T-helper 17 cell (primary cell): ENCODE measurements at places on chromosomes 7 and 10.

DNA sequence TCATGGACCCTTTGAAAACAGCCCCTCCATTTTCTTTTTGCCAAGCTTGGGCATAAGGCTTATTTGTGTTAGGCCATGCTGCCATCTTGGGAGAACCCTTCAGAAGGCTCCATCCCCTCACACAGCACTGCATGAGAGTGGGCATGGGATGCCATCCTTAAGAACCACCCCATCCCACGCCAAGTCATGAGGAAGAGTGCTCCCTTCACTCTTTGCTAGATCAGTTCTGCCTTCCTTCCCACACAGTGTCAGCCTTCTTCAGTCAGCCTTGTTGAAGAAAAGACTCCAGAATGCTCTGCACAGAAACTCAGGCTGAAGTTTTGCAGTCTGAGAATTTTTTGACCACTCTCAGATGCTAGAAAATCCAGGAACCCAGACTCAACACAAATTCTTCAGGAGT lies 15.5 kb upstream of the CHN2 start:
- H3K36me3 ChIP-seq: no peaks in the 10 kb centered on the region
- H3K27me3 ChIP-seq: peaks cover 4% of the 10 kb centered on the region
- no peak overlapping the region for H3K27ac ChIP-seq
- DNase-seq: no peak
- H3K4me3 ChIP-seq: no peak overlapping the region

GRCh38 chr7:99235925-99236324 lies 28.0 kb upstream of the KPNA7 start:
- H3K4me1 ChIP-seq: peaks cover 2% of the 10 kb centered on the region
- H3K27me3 ChIP-seq: peaks cover 6% of the 10 kb centered on the region
- H3K4me3 ChIP-seq: no peak overlapping the region
- H3K36me3 ChIP-seq: no peaks in the 10 kb centered on the region

DNA sequence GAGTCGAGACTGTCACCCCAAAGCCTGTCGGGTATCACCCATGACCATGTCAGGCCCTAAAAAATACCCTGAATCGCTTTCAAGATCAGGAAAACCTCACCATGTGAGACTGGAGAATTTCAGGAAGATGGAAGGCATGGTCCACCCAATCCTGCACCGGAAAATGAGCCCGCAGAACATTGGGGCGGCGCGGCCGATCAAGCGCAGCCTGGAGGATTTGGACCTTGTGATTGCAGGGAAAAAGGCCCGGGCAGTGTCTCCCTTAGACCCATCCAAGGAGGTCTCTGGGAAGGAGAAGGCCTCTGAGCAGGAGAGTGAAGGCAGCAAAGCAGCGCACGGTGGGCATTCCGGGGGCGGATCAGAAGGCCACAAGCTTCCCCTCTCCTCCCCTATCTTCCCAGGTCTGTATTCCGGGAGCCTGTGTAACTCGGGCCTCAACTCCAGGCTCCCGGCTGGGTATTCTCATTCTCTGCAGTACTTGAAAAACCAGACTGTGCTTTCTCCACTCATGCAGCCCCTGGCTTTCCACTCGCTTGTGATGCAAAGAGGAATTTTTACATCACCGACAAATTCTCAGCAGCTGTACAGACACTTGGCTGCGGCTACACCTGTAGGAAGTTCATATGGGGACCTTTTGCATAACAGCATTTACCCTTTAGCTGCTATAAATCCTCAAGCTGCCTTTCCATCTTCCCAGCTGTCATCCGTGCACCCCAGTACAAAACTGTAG lies 176.2 kb downstream of the RTKN2 start:
- H3K27ac ChIP-seq: no peak overlapping the region
- no peaks in the 10 kb centered on the region for H3K27me3 ChIP-seq
- peaks cover 23% of the 10 kb centered on the region for H3K4me1 ChIP-seq
- no peak overlapping the region for H3K4me3 ChIP-seq
- peaks cover 17% of the 10 kb centered on the region for H3K36me3 ChIP-seq

DNA sequence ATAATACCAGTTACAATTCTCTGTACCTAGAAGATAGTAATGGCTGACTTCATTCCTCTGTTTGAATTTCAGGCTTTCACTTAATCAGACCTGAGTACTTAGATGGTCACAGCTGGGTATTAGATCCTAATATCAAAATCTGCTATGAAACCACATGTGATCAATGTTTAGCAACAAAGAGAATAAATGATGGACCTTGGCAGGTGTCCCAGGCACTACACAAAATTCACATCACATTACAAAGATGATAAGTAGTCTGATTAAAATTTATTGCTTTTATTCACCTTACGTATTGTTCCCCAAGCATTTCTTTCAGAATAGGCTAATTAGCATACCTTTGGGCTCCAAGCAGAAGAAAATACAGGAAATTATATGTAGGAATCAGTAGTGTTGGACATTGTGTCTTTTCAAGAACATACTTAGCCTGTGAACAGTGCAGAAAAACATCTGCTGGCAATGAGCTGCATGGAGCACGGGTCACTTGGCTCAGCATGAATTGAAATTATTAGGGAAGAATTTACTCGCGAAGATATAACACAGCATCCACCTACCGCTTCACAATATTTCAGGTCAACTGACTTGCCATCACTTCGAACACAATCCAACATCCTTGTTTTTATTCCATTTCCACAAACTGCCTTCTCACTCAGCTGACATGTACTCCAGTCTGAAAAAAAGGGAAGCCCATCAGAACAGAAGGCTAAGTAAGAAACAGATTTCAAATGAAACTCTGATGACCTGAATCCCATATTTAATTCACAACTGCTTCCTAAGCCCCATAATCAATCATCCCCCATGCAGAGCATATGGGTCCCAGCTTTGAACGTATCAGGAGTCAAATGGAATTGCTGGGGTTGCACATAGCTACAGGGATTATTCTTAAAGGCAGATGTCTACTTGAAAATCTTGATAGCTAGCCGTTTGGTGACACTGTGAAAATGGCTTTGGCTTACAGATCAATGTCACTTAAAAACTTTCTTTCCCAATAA lies 421.0 kb downstream of the THSD7A start:
- no peaks in the 10 kb centered on the region for H3K27me3 ChIP-seq
- no peak for DNase-seq
- no peaks in the 10 kb centered on the region for H3K36me3 ChIP-seq
- no peak overlapping the region for H3K4me3 ChIP-seq
- no peak overlapping the region for H3K27ac ChIP-seq

GRCh38 chr7:39501358-39501757 lies 64.8 kb upstream of the YAE1 start:
- no peak for DNase-seq
- H3K4me3 ChIP-seq: no peak overlapping the region
- H3K4me1 ChIP-seq: no peaks in the 10 kb centered on the region
- H3K27me3 ChIP-seq: peaks cover 40% of the 10 kb centered on the region

DNA sequence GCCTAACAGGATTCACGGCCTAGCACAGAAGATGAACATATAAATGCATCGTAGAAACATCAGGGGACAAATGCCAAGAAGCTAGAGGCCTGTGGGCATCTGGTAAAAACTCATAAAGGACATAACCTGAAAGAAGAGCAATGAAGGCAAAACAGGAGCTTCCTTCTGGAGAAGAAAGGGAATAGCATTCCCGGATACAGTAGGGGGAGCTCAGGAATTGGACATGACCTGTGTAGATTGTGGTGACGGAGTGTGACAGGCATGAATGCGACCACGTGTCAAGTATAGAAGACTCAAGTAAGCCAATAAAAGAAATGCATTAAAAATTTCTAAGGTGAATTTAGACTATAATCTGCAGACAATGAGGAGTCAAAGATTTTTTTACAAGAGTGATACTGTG lies 270.1 kb downstream of the AGMO start:
- no peak overlapping the region for H3K27ac ChIP-seq
- H3K36me3 ChIP-seq: no peaks in the 10 kb centered on the region
- no peaks in the 10 kb centered on the region for H3K27me3 ChIP-seq
- DNase-seq: no peak
- no peaks in the 10 kb centered on the region for H3K4me1 ChIP-seq

DNA sequence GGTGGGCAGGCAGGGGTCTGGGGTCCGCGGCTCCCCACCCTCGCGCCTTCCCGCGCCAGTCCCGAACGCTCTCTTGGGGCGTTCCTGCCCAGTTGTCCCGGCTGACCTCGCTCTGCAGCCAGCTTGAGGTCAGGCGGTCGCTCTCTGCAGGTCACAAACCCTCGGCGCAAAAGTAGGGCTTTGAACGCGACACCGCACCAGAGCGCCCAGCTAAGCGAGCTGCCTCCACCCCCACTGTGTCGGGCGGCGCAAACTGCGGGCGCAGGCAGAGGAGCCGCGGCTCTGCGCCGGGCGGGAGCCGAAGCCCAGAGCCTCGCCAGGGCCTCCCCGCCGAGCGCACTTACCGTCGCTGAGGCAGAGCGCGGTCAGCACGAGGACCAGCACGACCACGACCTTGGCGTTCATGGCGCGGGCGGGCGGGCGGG lies 284 bp downstream of the CXCL12 start:
- no peak overlapping the region for H3K4me3 ChIP-seq
- peaks cover 59% of the 10 kb centered on the region for H3K27me3 ChIP-seq
- no peak overlapping the region for H3K27ac ChIP-seq

GRCh38 chr7:106071999-106072714 lies 40.0 kb downstream of the SYPL1 start:
- no peak for DNase-seq
- H3K36me3 ChIP-seq: no peaks in the 10 kb centered on the region
- peaks cover 43% of the 10 kb centered on the region for H3K4me1 ChIP-seq
- H3K4me3 ChIP-seq: peak overlapping the region; percentile 53
- H3K27me3 ChIP-seq: no peaks in the 10 kb centered on the region

DNA sequence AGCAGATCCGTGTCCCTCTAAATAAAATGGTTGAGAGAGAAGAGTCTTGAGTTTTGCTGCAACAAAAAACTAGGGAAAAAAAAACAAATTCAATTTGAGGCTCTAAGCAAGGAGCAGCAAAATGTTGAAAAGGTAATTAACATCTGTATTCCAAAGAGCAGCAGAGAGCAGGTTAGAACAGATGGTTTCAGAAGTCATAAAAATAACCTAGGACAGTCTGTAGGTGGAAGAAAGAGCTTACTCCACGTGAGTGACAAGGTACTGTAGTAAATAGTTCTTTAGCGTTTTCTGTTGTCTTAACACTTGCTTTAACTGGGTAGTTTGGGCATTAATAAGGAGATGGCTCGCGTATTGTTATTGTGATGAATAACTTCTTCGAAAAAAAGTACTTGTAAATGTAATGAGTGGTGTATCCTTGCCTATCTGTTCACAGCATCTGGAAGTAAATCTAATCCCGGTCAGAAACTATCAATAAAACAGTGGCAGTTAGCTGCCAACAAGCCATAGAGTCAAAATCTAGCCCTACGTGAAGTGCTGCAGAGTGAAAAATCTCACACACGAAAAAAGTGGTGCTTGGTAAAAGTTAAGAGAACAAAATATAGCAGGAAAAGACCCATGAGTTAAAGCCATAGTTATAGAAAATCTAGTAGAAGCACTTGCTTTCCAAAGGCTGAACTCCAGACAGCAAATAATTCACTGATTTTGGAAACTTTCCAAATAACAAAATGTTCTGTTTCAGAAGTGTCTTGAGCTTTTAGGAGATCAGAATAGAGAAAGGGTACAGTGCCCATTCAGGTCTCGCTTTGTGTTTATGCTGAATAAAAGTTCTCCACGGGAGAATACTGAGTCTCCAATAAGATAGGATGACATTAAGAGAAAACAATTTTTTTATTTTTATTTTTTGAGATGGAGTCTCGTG lies 49.3 kb upstream of the PARD3 start:
- no peak for DNase-seq
- H3K36me3 ChIP-seq: no peaks in the 10 kb centered on the region
- no peaks in the 10 kb centered on the region for H3K4me1 ChIP-seq

DNA sequence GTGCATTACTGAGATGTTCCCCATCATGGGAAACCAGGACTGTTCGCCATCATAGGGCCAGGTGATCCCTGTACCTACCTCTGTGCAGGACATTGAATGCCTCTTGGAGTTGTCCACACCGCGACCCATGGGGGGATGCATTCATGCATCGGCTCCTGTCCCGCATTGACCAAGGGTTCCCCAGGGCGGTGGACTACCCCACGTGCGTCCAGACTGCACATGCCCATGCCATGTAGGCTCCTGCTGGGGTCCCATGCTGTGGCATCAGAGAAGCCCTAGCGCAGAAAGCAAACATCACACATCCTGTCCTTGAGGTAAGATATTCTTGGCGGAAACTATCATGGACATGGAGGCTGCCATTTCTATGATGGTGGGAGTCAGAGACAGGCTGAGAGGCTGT lies 121.6 kb upstream of the UNC5B start:
- H3K36me3 ChIP-seq: peaks cover 2% of the 10 kb centered on the region
- no peak overlapping the region for H3K27ac ChIP-seq
- H3K27me3 ChIP-seq: peaks cover 12% of the 10 kb centered on the region
- no peaks in the 10 kb centered on the region for H3K4me1 ChIP-seq
- H3K4me3 ChIP-seq: no peak overlapping the region

- peak overlapping the region; percentile 83 for H3K4me3 ChIP-seq
- peak overlapping the region; percentile 91 for H3K27ac ChIP-seq
- H3K27me3 ChIP-seq: no peaks in the 10 kb centered on the region
- peaks cover 54% of the 10 kb centered on the region for H3K4me1 ChIP-seq
- no peaks in the 10 kb centered on the region for H3K36me3 ChIP-seq
Observed at GRCh38 chr7:105352018-105352612, 36.6 kb downstream of the SRPK2 start.

DNA sequence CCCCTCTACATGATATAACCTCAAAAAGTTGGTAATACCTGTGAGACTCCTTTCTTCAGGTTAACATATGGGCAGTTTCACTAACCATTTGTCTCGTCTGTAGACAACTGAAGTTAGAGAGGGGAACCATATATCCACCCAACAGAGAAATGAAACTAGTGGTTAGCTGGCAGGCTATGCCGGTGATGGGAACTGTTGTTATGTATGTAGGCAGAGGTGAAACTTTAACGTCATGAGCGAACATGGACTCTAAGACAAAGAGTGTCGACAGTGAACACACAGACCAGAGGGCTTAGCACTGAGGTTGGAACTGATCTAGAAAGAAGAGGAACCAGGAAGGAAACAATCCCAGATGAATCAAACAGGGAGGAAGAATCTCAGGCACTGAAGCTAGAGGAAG lies 112.4 kb downstream of the ELMO1 start:
- H3K4me3 ChIP-seq: peak overlapping the region; percentile 54
- H3K27ac ChIP-seq: peak overlapping the region; percentile 72
- no peak for DNase-seq
- peaks cover 46% of the 10 kb centered on the region for H3K4me1 ChIP-seq

GRCh38 chr10:130877126-130877525 lies 434.4 kb downstream of the TCERG1L start:
- H3K27ac ChIP-seq: no peak overlapping the region
- H3K27me3 ChIP-seq: no peaks in the 10 kb centered on the region
- H3K4me1 ChIP-seq: no peaks in the 10 kb centered on the region
- H3K4me3 ChIP-seq: no peak overlapping the region
- no peak for DNase-seq

DNA sequence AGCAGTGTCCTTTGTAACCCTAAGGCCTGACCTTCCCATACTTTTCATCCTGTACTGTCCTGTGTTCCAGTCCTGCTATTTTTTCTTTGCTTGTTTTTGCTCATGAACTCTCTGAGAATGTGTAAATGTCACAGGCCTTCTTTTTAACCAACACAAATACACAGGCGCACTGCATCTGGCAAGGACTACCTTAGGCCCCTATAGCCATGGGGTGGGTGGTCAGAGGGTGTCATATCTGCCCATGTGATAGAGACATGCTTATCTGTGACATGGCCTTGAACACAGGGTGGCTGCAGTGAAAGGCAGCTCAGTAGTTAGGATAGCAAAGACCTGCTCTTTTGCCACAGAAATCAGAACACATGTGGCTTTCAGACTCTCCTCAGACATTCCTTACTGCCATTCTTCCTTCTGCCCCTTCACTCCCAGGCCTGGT lies 3.9 kb upstream of the MBL2 start:
- H3K27me3 ChIP-seq: no peaks in the 10 kb centered on the region
- no peaks in the 10 kb centered on the region for H3K36me3 ChIP-seq
- H3K27ac ChIP-seq: no peak overlapping the region
- H3K4me1 ChIP-seq: no peaks in the 10 kb centered on the region
- no peak overlapping the region for H3K4me3 ChIP-seq
- no peak for DNase-seq
